Fibroblast of skin of back (primary cell): ENCODE measurements at places on chromosomes 5 and 9.

- no peak for DNase-seq
Measured at GRCh38 chr5:134530301-134531077, 5.0 kb downstream of the JADE2 start.

DNA sequence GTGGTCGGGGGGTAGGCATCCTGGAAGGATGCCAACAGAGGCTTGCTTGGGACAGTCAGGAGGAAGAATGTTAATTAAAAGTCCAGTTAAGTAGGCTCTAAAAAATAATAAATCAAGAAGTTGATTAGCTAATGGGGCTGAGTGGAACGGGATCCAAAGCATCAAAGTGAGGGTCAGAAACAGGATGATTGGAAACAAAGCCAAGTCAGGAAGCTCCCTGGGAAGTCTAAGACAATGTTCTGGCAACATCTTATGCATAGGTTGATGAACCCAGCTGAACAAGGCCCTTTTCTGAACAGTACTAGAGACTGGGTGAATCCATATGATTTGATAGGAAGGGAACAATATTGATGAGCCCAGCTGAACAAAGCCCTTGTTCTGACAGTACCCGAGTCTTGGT is 50.2 kb upstream of the STARD4 start:
- DNase-seq: no peak

DNA sequence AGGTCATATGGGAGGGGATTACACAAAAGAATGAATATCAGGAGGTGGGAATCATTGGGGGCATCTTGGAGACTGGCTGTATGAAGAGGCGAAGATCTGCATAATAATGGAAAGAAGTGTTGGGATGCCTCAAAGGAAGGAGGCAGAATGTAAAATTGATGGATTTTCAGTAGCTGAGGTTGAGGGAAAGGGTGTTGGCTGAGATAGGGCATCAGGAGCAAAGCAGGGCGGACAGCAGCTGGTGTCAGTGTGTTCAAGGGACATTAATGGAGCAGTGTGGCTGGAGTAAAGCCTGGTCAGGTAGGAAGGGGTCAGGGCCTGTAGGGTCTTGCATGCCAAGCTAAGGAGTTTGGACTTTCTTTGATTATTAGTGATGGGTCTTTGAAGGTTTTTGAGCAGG is 65.2 kb upstream of the TNFAIP8 start:
- DNase-seq: no peak

- no peak for DNase-seq
Measured at GRCh38 chr9:121464968-121465367, 34.7 kb downstream of the GGTA1 start.

- DNase-seq: no peak
Measured at GRCh38 chr9:124088476-124088837, 76.9 kb downstream of the LHX2 start.

DNA sequence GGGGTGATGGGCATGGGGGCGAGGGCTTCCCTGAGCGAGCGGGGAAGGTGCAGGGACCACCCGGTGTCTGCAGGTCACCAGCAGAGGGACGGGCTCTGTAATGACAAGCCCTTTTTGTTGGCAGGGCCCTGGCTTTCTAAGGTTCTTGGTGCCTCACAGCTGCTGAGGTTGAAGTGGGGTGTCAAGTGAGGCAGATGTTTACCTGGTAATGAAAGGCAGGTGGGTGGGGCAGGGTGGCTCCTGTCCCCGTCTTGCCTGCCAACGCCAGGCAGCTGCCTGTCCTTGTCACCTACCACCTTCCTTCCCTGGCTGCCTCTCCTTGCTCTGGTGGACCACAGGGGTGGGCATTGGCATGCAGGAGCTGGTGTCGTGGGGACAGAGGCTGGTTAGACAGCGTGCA is 41.0 kb upstream of the SEMA4D start:
- DNase-seq: no peak

DNA sequence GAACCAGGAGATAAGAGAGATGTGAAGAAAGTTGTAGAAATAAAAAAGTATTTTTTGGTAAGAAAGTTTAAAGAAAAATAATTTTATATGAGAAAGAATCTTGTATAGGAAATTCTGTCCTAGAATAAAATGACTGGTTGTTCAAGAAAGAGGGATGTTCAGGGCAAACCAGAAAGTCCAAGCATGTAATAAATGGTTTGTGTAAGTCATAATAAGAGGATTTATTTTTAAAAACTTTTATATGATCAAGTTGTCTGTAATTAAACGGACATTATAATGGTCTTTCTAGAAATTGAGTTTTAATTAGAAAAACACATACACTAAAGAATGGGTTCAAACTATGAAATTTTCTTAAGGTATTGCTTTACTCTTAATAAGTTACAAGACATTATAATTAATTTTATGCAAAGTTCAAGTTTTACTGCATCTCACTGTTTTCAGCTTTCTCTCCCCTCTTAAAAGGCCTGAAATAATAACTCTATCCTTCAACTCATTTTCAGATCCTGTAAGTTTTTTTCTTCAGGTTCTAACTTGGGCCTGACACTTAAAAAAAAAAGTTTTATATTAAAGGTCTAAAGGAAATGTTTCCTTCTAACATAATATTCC is 56.1 kb upstream of the ZNF300 start:
- no peak for DNase-seq

DNA sequence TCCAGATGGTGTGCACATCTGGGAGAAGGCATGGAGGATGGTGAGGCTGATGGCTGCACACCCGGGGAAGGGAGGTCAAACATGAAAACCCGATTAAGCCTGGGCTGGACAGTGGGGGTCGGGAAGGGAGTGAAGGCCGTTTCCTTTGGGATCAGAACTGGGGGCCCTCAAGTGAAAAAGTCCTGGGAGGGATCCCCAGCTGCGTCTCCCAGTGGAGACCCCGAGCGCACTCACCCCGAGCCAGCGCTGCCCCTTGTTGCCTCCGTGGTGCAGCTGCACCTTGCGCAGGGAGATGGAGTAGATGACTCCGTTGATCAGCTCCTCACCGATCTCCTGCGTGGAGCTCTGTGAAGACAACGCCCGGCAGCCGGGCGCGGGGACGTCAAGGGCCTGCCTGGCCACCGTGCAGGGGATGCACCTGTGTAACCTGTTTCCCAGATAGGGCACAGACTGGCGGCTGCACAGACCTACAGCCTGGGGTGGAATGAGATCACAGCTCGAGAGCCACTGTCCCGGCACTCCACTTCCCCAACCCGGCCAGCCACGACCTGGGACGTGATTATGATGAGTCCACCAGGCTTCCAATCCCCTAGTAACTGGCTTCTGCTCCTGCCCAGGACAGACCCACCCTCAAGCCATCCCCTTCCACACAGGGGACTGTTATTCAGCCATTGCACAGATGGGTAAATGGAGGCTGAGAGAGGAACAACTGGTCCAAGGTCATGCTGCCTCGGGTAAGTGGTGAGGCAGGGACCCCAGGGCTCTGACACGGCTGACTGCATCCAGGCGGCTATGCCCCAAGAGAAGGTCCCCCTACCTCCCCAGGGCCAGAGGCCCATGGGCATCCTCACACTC is 9.0 kb downstream of the RALGDS start:
- DNase-seq: no peak

GRCh38 chr5:16574789-16575721 is 41.7 kb downstream of the RETREG1 start:
- DNase-seq: peak; percentile 78

GRCh38 chr9:11088821-11089374 is 476.1 kb upstream of the PTPRD start:
- DNase-seq: peak; percentile 61

GRCh38 chr5:39555788-39556187 is 131.0 kb upstream of the DAB2 start:
- DNase-seq: no peak

- no peak for DNase-seq
Measured at GRCh38 chr5:33531824-33532223, 91.1 kb downstream of the TARS1 start.

GRCh38 chr5:36703245-36703860 is 96.9 kb downstream of the SLC1A3 start:
- no peak for DNase-seq

- DNase-seq: no peak
Measured at GRCh38 chr5:142876817-142877216, 106.6 kb downstream of the ARHGAP26 start.

GRCh38 chr5:168693297-168693696 is 114.1 kb upstream of the PANK3 start:
- no peak for DNase-seq

- no peak for DNase-seq
Measured at GRCh38 chr9:126752376-126752775, 52.5 kb upstream of the ZBTB43 start.

GRCh38 chr9:134192951-134193731 is 28.8 kb upstream of the RNU6ATAC start:
- no peak for DNase-seq

DNA sequence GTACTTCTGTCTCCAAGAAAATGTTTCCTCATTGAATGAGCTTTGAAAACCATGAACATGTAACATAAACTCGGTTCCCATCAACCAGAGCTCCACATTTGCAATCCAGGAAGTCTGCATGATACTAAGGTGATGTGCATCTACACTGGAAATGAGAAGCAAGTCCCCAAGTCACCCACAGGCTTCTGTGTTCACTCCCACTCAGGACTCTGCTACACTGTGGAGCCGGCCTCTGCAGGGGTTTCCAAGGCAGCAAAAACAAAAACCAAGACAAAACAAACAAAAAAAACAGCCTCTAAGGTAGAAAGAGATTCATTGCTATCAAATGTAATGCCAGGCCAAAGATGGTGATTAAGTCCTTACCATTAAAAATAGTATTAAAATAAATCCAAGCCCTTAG is 593.7 kb downstream of the IRX1 start:
- DNase-seq: no peak

DNA sequence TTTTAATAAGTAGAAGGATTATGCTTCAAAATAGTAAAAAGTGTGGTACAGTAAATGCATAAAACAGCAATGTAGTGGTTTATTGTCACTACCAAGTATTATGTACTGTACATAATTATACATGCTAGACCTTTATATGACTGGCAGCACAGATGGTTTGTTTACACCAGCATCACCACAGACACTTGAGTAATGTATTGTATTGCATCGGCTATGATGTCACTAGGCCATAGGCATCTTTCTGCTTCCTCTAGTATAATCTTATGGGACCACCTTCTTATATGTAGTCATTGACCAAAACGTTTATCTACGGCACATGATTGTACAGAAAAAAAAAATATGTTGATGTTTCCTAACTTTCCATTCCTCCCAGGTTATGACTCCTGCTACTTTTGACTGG is 31.9 kb upstream of the SSBP2 start:
- peak; percentile 30 for DNase-seq

- no peak for DNase-seq
Measured at GRCh38 chr5:126900796-126901195, 123.9 kb downstream of the LMNB1 start.

DNA sequence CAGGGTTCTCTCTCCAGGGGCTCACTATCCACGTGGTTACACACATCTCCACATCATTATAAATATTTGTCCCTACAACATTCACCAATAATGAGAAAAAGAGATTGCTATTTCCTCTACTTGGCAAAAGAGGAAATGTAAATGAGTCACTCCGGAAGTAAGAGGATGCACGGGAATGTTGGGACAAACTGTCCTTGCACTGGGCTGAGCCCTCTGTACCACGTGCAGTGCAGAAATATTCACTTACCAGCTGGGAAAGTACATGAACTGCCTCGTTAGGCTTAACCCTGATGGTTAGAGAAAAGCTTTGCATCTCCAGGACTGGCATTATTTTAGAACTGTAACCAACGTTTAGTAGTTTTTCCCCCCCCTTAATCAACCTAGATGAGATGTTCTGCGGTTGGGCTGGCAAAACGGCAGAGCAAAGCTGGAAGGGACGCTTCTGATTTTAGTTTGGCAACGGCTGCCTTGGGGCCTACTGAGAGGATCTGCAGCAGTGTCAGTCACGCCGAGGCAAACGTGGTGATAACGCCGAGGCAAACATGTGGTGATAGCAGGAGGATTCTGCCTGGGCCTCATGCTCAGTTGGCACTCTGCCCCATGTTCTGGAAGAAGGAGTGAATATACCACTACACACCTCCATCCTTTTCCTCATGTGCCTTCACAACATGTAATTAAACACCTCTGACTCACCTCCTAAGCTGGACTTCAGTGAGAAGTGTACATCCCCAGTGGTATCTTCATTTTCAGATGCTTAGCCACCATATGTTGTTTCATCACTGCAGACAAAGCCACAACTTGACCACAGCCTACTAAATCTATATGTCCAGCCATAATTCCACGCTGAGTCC is 661.4 kb upstream of the KLF4 start:
- DNase-seq: peak; percentile 71

DNA sequence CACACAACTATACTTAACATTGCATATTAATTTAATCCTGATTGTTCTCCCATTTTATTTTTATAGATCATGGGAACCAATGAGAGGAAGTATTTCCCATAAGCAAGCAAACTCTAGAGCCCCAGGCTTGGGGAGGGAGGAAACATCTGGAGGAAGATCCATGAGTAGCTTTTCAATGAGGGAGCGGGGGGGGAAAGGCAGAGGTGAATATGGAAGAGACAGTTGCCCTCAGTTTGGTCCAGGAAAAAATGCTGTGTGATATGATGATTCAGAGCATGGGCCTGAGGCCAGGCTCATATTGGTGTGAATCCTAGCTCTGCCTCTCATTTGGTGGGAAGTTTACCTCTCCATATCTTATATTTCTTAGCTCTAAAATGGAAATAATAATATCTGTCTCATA is 42.2 kb upstream of the ALDOB start:
- DNase-seq: peak; percentile 50

DNA sequence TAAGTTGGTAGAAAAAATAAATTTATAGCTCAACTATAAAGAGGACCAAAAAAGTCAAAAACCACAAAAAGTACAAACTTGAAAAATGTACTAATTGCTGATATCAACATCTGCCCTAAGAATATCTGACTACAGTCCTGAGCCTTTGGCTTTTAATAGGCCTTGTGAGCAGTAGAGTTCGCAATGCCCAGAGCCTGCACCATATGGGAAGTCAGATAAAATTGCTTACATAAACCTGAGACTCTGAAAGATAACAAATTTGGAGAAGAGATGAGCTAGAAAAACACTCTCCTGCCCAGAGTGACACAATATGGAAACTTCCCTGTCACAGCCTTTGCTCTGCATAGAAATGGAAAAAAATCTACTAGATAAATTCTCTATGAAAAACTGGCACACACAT is 368.0 kb upstream of the GRIN3A start:
- no peak for DNase-seq

- DNase-seq: no peak
Measured at GRCh38 chr5:161585798-161586197, 39.3 kb upstream of the GABRB2 start.

DNA sequence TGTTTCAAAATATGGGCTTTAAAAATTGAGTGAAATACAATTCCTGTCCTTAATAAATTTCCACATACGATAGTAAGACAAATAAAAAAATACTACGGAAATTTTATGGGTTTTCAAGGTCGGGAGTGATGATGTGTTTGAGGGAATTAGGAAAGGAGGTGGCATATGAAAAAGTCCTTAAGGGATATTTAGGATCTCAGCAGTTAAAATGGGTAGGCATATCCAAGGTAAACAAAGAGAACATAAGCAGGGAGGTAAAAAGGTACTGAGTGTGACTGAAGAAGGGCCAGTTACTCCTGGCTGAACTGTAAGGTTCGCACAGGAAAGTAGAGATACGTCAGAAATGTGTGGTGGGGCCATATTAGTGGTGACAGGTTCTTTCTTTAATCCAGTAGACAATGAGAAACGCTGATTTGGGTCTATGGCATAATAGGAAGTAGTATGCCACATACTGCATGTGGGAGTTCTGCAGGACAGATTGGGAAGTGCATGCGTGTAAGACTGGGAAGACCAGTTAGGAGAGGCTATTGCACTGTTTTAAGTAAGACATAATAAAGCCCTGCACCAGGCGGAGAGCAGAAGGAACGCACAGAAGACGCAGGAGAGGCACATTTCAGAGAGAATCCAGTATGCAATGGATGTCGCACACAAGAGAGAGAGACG is 937 bp upstream of the HMGCR start:
- DNase-seq: peak; percentile 85
